T1000 (cell line): ENCODE measurements at places on chromosomes 6 and 20.

- DNase-seq: no peak
Observed at GRCh38 chr6:32761548-32761947, 1.8 kb downstream of the HLA-DQB2 start.

DNA sequence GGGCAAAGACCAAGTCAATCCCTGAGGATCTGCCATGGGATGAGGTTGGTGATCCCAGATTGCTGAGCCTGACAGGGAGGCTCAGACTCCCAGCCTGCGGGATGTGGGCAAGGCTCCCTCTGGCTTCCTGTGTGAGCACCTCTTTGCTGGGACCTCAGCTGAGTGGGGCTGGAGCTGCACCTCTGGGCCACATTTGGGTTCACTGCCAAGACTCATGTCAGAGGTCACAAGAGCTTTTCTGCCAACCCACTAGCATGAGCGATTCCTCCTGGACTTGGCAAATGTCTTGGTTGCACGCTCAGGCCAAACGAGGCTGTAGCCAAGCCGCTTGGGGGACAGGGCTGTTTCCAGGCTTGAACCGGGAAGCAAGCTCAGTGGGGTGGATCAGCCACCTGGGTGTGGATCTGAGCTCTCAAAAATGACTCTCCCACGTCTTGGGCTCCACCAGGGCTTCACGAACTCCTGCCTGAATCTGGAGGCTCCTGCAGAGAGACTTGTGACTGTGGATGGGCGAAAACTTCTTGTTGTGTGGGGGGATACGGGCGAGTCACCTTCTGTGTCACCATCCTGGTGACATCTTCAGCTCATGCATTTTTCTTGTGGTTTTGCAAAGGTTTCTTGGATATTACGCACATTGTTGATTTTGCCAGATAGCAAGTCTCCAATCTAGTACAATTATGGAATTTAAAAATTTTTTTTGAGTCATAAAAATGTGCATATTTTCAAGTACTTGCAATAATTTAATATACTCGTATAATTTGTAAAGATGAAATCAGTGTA, 359.5 kb downstream of the CDH4 start:
- no peak for DNase-seq

DNA sequence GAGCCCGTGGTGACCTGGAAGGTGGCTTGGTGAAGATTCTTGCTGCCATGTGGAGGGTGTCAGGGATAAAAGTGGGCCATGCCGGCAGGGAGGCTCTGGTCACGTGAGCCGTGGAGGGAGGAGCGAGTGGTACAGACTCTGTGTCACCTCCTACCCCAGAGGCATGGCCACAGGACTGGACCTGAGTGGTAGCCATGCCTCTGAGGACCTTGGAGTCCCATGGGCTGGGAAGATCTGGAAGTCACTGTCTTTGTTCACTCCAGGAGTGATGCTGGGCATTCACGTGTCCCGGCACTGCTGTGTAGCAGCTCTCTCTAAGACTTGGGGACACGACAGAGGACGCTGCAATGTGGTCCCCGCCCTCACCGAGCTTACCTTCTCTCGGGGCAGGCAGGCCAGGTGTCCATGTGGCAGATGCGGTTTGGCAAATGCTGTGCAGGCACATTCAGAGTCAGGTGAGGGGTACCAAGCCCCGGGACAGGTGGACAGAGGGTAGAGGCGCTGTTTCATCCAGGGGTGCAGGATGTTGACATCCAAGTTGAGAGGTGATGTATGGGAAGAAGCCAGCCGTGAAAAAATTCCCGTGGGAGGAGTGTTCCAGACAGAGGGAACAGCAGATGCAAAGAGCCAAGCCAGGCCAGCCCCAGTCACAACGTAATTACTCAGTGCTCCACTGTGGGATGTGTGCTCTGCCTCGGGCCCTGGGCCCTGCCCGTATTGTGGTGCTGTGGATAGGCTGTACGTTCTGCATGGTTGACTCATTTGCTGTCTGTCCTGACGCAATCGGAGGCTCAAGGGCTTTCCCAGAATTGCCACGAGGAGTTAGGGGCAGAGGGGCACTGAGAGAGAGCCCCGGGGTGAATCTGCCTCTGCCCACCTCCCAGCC, 307.8 kb downstream of the TAF4 start:
- DNase-seq: no peak

GRCh38 chr6:126548300-126548699, 208.4 kb downstream of the CENPW start:
- DNase-seq: no peak

- no peak for DNase-seq
Observed at GRCh38 chr20:19018881-19019280, 193.6 kb upstream of the SLC24A3 start.

- no peak for DNase-seq
Observed at GRCh38 chr20:17816804-17817587, 117.2 kb downstream of the BANF2 start.
